Activated CD4-positive, alpha-beta T cell treated with anti-CD3 and anti-CD28 coated beads for 1 hour (primary cell): ENCODE measurements at places on chromosomes 2 and 18.
A peak's percentile ranks its signal among the peaks of the same experiment; 100 is the strongest.

DNA sequence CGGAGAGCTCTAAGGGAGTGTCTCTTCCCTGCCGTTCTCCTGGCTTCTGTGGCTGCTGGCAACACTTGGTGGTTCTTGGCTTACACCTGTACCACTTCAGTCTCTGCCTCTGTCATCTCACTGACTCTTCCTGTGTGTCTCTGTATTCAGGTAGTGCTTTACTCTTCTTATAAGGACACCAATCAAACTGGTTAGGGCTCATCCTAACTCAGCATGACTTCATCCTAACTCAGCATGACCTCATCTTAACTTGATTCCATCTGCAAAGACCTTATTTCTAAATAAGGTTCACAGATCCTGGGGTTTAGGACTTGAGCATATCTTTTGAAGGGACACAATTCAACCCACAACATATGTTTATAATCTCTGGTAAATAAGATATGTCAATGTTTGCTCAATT lies 51.6 kb upstream of the DSEL start:
- DNase-seq = no peak

DNA sequence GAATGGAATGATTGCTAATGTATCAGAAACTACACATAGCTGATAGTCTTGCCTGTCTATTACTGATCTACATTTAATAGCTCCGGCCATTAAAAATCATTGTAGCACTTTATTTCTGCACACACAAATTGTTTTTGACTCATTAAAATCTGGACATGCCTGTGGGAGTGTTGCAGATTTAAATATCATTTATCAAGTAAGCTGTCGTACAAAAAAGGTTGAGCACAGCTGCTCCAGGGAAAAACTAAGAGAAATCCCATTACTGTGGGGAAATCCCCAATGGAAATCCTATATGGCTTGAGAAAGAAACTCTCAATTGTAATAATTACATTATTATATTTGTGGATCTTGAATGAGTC lies 99.6 kb upstream of the CERS6 start:
- DNase-seq = no peak

GRCh38 chr2:240701091-240701735 lies 9.5 kb downstream of the AQP12A start:
- DNase-seq = no peak

GRCh38 chr2:205702576-205702975 lies 20.3 kb downstream of the NRP2 start:
- no peak for DNase-seq

- DNase-seq = no peak
Measured at GRCh38 chr2:20433249-20433648, 13.6 kb upstream of the RHOB start.

DNA sequence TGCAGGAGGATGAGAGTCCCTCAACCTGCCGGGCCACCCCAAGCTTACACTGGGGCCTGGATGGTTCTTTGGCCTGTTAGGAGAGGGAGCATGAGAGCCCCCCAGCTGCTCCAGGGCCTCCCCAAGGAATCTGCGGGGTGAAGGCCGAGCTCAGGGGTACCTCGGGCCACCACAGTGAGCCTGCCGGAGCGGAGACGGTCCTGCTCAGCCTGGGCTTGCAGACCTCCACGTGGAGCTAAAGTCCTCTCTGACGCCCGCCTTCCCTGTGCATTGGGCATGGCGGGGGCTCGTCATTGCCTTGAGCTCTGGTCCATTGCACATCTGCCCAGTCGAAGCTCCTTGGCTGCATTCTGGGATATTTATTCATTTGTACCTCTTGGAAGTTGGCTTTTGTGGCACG lies 62.7 kb downstream of the ASB1 start:
- no peak for DNase-seq

DNA sequence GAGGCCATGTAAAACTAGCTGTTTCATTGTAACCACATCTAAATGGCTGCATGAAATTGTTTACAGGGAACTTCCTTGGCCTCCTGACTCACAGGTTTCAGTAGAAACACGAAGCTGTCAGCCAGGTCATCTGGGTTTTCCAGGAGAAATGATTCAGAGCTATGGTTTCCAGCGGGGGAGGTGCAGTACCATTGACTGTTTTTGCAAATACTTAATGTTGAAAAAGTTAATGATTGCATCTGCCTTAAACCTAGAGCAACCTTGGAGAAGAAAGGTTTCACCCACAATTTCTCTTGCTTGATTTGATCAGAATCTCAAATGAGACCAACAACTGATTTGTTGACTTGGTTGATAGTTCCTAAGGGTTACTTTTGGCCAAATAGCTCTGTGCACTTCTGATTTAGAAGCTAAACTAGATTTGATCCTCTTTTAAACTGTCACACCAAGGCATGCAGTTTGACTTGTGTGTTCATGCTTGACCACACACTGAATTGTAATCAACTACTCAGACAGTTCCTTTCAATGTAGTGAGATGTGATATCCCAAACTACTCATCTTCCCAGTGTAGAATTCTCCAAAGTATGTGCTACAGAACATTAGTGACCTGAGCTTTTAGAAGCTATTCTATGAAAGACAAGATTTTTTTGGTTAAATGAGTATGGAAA lies 193.5 kb upstream of the CHST9 start:
- no peak for DNase-seq

- no peak for DNase-seq
Measured at GRCh38 chr2:219296631-219297391, 12.4 kb downstream of the PTPRN start.

- no peak for DNase-seq
Measured at GRCh38 chr2:216622526-216622925, 10.7 kb upstream of the IGFBP2 start.

DNA sequence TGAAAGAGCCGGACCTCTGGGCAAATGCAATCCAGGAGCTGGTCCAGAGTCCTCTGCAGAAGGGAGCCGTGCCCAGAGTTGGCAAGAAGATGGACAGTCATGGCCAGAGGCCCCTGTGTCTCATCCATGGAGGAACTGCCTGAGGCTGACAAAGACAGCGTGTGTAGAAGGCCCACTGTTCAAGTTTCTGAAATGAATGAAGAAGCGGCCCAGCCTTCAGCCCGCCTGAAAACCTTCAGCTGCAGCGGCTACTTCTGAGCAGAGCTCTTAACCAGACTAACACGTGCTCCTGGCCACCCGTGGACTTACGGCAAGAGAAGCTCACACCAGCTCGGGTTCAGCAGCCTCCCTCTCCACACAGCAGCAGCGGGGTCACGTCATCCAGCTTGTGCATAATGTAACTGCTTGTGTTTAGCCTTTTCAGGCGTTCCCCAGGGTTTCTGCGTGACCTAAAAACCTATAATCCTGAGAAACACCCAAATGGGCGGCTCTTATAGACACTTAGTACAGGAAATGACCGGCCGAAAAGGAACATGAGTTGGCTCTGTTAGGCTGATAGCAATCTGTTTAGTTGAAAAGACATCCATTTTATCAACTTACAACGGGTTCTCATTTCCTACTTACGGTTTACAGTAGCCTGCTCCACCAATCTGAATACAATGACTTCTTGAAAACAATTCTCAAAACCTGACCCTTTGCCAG lies at the start of gene FAM124B:
TSS of gene FAM124B (minus strand) at position 467 of the 702 bp plus-strand sequence. CDS start at position 128, 339 bp downstream.
- DNase-seq = peak; percentile 16

DNA sequence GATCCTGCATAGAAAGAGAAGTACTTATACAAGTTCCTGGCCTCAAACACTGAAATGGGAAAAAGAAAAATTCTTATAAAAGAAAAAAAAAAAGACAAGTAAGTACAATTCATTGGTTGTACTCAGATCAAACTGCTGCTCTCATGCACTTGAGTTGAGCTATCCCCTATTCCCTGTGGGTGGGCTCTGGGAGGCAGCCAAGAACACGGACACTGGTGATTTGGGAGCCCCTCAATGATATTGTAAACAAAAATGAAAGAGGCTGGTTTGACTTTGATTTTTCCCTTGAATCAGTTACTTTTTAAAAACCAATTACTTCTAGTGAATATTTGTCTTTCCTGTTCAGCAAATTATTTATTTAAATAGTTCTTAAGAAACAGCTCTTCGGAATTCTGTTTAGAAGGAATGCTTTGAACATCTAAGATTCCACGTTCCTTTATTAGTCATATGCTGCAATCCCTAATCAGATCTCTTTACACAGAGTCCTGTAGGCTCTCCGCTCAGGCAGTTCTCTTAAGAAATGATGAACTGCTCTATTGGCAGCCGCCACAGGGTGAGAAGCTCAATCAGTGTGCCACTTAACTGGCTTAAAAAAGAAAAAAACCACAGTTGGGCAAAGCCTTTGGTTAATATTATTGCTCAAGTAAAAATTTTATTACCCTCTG lies 225.1 kb downstream of the TMEM182 start:
- DNase-seq = no peak

DNA sequence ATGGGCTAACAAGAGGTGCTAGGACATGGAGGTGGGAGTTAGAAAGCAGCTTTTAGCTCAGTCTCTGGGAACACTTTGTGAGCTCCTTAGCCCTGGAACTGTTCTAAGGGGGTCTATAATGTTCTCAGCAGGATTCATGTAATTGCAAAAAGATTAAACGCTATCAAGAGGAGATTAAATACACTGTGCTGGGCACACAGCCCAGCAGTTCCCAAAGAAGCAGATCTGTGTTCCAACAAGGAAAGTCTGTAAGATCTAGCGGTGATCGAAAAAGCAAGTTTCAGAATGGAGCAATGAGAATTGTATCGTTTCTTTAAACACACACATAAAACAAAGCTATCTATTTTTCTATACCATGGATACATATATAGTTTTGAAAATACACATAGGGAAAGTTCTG lies 2.4 kb upstream of the ARID5A start:
- no peak for DNase-seq

GRCh38 chr2:180728928-180729559 lies 251.4 kb upstream of the UBE2E3 start:
- no peak for DNase-seq
